ENCODE measurements at places on chromosomes 2 and 18. TPM values are rescaled to one million over a fixed set of nuclear protein-coding genes. Genes with fewer than 3 reads are reported as not detected.
A peak's percentile ranks its signal among the peaks of the same experiment; 100 is the strongest.

GRCh38 chr2:207694811-207695281, 16.6 kb upstream of the CCNYL1 start:
- no peak for DNase-seq

- DNase-seq, result peak; percentile 20
These were observed 18.7 kb upstream of the DYTN start for GRCh38 chr2:206736935-206737334.

The GALR1 gene
- total RNA-seq, result not detected

- DNase-seq, result no peak
These were observed 10.3 kb downstream of the HS1BP3 start for GRCh38 chr2:20640411-20641122.
